ENCODE measurements at places on chromosomes 12 and 14. TPM values are rescaled to one million over a fixed set of nuclear protein-coding genes. Genes with fewer than 3 reads are reported as not detected.

The CYP27B1 gene
- total RNA-seq: 7.4 TPM

The SERPINA10 gene
- not detected for total RNA-seq

The TMEM63C gene
- total RNA-seq: 0.64 TPM

DNA sequence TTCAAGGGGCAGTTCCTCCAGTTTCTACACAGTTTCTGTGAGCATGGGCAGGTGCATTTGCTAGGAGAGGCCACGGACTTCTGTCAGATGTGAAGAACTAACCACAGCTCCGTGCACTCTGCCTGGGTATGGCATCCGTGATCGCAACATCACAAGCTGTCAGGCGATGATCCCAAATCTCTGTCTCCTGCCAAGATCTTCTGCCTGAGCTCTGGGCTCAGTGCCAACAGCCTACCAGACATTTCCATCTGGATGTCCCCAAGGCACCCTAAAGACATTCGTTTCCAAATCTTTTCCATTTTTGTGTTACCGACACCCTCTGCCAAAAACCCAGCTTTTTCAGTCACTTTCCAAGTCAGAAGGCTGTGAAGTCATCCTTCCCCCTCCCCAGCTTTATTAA lies 292.1 kb downstream of the GLT1D1 start:
- no peak for DNase-seq

The CCDC196 gene
- total RNA-seq: not detected

DNA sequence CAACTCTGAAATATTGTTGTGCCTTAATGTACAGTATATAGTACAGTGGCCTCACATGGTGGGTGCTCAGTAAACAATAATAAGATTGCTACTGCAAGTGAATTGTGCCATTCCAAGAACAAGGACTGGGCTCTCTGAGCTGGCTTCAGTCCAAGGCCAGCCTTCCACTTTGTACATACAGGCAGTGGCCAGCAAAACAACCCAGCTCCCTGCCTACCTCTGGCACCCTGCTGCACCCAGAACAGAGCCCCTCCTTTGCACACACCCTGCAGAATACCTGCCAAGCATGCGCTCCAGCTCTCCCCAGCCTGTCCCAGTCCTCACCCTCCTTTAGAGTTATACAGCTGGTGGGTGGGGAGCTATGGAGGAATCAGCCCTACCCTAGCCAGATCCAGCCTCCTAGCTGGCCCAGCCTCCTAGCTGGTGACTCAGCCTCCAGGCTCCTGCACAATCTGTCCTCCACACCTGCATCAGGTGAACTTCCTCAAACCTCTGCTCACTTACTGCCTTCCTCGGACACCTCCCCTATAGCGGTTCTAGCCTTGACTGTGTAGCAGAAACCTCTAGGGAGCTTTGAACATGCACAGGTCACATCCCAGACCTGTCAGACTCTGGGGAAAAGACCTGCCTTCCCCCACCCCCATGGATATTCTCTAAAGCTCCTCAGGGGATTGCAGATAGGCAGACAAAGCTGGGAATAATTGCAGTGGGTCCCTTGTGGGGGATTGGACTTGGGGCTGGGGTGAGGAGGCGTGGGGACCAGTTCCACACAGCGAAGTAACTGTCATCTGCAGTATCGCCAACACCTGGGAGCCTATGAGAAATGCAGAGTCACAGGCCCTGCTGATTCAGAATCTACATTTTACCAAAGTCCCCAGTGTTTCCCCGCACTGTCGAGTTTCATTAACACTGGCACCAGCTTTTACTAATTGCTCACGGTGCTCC lies 17.9 kb downstream of the ZDHHC22 start:
- no peak for DNase-seq

The SLC38A2 gene
- 198 TPM for total RNA-seq

The NKX2-1 gene
- total RNA-seq: not detected

DNA sequence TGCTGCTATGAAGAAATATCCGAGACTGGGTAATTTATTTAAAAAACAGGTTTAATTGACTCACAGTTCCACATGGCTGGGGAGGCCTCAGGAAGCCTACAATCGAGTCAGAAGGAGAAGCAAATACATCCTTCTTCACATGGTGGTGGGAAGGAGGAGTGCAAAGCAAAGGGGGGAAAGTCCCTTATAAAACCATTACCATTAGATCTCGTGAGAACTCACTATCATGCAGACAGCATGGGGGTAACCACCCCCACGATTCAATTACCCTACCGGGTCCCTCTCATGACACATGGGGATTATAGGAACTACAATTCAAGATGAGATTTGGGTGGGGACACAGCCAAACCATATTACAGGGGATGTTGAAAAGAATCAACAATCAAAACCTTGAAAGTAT lies 74.9 kb downstream of the PPM1H start:
- no peak for DNase-seq

DNA sequence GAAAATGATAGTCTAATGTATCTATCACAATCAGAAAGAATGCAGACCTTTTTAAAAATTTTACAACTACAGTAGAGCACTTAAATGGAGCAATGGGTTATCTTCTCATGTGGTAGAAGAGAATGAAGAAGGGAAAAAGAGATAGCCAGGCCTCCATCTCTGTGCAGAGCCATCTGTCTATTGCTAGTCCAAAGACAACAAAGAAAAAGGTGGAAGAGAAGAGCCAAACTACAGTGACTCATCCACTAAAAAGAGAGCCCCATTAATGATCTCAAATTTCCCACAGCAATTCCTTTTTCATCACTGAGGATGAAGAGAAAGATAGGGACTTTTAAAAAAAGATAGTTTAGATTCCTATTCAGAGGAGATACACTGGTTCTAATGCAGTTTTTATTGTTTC lies 232.9 kb downstream of the ATXN7L3B start:
- no peak for DNase-seq

DNA sequence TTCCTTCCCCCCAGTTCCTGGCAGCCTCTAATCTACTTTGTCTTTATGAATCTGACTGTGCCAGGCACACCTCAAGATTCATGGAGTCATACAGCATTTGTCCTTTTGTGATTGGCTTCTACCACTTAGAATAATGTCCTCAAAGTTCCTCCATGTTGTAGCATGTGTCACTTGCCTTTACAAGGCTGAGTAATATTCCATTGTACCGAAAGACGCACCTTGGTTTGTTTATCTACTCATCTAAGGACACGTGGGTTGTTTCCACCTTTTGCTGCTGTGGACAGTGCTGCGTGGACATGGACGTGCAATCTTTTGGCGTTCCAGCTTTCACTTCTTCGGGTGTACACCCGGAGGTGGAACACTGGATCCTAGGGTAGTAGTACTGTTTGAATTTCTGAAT lies 33.5 kb downstream of the ANAPC7 start:
- no peak for DNase-seq

DNA sequence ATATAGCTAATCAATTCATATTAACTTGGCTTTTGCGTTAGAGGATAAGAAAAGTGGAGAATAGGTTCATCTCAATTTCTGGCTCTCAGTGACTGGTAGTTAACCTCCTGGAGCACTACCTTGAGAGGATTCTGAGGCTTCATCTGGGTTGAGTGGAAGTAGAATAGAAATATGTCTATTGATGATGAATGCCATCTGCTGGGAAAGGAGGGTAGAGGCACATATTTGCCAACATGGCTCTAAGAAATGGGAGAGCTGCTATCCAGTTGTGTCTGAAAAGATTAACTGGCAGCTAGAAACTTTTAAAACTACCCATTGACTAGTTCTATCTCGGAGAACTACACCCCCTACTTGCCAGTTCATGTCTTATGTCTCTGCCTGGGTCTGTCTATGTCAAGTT lies 530.1 kb downstream of the NRXN3 start:
- DNase-seq: no peak

The ANKS1B gene
- total RNA-seq: 0.39 TPM

The TAS2R8 gene
- not detected for total RNA-seq
